CMK (cell line): ENCODE measurements at places on chromosomes 7 and 10.

GRCh38 chr10:69217119-69217754 is 2.9 kb upstream of the HKDC1 start:
- no peak for DNase-seq

DNA sequence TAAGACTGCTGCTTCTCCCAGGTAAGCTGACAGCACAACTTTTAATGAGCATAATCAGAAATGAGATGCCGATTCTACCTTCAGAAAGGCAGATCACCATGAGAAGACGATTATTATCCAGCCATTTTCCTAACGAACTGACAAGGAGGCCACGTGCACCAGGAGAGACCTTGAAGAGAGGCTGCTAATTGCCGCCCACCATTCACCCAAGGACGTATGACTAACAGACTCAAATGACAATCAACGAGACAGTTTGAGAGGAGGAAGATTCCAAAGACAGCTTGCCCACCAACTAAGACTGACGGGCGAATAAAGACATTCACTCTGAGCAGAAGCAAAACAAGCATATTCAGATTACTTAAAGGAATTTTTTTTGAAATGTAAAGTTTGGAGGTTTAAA is 301.9 kb upstream of the TAC1 start:
- DNase-seq = no peak

DNA sequence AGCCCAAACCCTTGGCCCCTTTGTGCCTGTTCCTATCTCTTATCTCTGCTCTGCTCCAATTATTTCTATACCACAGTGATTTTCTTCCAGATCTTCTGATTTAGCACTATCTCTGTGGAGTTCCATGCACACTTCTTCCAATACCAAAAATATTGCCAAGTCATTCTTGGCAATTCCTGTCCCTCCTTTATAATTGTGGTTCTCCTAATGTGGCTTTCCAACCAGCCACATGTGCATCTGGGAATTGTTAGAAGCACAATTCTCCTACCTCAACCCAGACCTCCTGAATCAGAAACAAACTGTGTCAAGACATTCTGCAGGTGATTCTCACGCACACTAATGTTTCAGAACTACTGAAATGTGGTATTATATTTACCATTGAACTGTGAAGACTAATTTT is 447.8 kb upstream of the IGFBP3 start:
- no peak for DNase-seq

- DNase-seq = no peak
Observed at GRCh38 chr10:682931-683447, 6.5 kb downstream of the DIP2C start.

- DNase-seq = no peak
Observed at GRCh38 chr10:123999261-123999660, 94.1 kb downstream of the CHST15 start.

- DNase-seq = no peak
Observed at GRCh38 chr10:96724621-96725020, 4.3 kb upstream of the PIK3AP1 start.

DNA sequence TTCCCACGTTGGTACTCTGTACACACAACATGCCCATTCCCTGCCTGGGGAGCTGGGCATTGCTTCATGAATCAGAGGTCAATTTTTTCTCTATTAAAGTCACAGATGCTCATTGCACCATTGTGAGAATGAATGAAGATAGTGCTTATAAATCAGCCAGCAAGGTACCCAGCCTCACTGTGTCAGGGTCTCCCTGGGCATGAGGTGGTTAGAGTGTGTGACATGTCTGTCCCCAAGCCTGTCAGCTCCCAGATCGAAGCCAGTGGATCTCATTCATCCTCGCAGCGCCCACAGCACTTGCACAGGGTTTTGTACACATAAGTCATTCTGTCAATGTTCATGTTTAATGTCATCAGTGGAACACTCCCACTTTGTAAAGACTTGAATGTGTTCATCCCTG is 126.8 kb downstream of the EGFR start:
- DNase-seq = no peak

GRCh38 chr10:6928586-6928985 is 348.5 kb upstream of the PRKCQ start:
- no peak for DNase-seq

- DNase-seq = no peak
Observed at GRCh38 chr7:106070201-106070551, 41.9 kb downstream of the SYPL1 start.

DNA sequence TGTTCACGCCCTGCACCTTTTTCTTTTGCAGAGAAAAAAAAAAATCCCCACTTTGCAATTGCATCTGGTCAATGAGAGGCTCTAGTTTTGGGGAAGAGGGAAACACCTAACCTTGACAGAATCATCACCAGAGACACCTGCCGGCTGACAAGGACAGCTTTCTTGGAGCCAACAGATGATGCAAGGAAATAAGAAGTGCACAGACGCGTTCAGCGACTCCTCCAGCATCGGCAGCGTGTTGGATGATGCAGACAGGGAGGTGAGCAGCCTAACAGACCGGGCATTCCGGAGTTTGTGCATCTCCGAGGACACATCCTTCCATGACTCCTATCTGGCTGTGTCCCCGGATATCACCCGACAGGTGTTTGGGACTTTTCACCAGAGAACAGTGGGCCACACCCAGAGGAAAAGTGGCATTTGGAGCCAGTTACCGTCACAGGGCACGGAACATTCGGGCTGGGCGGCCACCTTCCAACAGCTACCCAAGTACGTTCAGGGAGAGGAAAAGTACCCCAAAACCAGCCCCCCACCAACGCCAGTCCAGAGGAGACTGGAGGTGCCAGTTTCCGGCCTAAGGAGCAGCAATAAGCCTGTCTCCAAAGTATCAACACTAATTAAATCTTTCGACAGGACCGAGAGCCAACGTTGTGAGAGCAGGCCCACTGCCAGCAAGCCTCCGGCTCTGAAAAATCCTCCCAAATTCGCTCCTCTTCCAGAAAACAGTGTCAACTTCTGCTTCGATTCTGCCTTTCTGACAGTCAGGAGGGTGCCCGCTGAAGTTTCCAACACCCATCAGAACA is 23.6 kb downstream of the C10orf71 start:
- no peak for DNase-seq

DNA sequence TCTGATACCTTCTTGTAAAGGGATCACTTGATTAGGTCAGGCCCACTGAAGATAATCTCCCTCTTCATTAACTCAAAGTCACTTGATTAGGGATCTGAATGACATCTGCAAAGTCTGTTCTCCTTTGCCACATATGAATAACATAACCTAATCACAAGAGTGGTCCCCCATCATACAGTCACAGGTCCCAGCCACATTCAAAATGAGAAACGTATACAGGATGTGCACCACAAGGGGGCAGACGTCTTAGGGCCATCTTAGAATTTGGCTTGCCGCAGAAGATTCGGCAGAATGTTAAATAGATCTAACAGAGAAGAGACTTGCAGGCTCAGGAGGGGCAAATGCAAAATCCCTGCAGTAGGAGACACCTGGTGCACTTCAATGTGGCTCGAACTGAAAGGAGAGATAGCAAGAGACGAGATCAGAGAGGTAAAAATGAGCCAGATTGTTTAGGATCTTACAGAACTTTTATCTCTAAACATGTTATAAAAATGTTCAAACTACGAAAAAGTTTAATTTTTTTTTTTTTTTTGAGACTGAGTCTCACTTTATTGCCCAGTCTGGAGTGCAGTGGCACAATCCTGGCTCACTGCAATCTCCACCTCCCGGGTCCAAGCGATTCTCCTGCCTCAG is 10.4 kb upstream of the SMC3 start:
- DNase-seq = no peak

DNA sequence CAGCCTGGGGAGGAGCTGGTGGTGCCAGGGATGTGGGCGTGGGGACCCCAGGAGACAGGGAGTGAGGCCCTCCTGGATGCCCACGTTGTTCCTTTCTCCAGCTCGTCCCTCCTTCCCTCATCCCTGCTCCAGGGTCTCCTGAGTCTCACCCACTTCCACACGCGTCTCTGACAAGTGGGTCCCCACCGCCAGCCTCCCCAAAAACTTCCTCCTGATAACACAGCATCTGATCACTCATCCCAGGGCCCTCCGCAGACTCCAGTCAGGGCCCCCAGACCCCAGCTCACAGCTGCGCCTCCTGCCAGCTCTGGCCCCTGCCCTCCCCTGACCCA is 60.6 kb upstream of the INPP5A start:
- no peak for DNase-seq

DNA sequence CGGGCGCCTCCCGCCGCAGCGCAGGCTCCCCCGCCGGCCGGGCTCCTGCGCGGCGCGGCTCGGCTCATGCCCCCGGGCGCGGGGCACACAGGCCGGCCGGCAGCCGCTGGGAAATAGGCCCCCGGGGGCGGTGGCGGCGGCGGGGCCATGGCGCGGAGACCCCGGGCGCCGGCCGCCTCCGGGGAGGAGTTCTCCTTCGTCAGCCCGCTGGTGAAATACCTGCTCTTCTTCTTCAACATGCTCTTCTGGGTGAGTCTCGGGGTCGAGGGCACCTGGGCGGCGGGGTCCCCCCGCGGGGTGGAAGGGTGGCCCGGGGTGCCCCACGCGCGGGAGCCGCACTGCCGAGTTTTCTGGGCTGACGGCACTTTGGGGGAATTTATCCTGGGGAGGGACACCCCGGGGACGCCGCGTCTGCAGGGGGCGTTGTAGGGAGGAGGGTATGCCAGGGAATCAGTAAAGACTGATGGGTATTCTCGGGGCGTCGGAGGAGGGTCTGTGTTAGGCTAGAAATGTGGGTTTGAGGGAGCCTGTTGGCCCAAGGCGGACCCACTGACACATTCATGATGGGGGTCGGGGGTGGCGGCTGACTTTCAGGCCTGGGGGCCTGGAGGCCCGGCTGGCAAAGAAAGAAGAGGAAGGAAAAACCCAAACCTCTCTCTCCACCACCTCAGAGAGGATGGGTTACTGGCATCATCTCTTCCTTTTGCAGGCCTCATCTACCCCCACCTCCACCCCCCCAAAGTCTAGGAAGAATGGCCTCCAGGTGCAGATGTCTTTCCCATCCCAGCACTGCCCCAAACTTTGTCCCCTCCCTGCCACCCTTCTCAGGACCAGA is 544 bp downstream of the TSPAN33 start:
- DNase-seq = no peak

GRCh38 chr10:91567815-91568214 is 65.1 kb downstream of the PPP1R3C start:
- DNase-seq = no peak

DNA sequence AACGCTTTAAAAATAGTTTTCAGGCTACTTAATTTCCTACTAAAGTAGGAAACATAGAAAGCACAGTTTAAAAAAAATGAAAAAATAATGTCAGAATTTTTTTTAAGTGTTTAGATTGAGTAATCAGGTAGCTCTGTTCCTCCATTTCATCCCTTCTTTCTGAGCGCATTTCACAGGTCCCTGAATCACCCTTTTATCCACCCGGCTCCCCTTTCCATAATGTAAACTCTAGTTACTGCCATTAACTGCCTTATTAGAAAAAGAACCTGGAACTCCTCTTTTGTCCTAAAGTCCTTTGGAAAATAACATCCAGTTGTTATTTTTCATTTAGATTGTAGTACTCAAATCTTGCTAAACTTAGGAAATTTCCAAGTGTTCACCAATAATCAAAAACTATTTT is 5.8 kb downstream of the KCND2 start:
- no peak for DNase-seq

- DNase-seq = no peak
Observed at GRCh38 chr10:77195101-77195500, 442.5 kb downstream of the KCNMA1 start.

- DNase-seq = no peak
Observed at GRCh38 chr7:3063016-3063753, 19.5 kb upstream of the CARD11 start.

GRCh38 chr10:43194859-43195258 is 56.6 kb downstream of the CSGALNACT2 start:
- DNase-seq = no peak

DNA sequence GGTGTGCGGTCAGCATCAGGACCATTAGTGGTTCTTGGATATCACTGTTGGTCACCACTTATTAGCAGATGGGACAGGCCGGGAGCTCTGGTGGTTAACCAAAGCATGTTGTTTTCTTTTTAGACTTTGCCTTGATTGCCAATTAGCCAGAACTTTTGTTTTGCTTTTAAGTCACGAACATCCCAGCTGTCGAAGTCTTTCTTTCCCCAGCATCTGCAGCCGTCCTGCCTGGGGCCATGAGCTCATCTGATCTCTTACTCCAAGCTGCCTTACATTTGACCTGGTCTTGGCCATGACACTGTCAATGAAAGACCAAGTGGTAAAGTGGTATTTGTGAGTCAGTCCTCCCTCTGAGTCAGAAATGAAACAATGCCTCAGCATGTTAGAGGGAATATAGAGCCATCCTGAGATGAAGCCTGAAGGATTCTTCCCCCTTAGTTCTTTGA is 53.9 kb upstream of the CREB5 start:
- DNase-seq = no peak

- DNase-seq = no peak
Observed at GRCh38 chr10:110636932-110637557, 7.1 kb upstream of the RBM20 start.

- DNase-seq = no peak
Observed at GRCh38 chr7:16129431-16130110, 291.8 kb downstream of the CRPPA start.

DNA sequence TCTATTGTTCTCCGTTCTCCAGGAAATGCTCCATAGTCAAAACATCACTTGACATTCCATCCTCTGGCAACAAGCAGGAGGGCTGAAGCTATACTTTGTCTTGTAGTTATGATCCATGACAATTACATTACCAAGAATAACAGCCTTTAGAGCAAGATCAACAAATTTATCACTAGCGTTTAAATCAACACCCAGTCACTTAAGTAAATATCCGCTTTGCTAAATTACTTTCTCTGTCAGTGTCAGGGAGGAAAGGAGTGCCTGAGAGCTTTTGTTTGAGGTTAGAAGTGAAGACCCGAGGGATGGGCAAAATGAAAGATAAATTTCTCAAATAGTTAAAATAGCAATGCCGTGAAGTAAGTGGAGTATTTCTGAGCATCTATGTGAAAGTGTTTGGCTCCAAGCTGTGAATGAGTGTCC is 236.1 kb upstream of the BMPER start:
- DNase-seq = no peak

DNA sequence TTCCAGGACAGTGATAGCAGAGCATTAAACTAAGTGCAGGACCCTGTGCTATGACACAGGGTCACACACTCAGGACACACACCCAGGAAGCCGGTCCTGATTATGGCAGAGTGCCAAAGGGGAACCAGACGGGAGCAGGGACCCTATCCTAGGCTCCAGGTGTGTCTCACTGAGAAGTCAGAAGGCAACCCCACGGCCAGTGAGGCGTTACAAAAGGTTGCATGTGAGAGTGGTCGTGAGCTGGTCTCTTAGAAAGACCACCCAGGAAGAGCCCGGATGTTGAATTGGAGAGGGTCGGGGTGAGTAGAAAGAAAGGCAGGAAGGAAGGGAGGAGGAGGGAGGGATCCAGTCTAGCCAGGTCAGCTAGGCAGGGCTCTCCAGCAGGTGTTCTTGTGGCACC is 31.0 kb downstream of the FRMPD2 start:
- DNase-seq = no peak

- DNase-seq = no peak
Observed at GRCh38 chr7:91266689-91267090, 2.5 kb downstream of the FZD1 start.
